Left lung (tissue), 14 donors: ENCODE measurements at places on chromosomes 16 and 17. TPM values are rescaled to one million over a fixed set of nuclear protein-coding genes. Genes with fewer than 3 reads are reported as not detected.

KRTAP4-6 gene
- polyA plus RNA-seq, result not detected

KRT20 gene
- polyA plus RNA-seq, result 0.09 TPM

CPHXL2 gene
- polyA plus RNA-seq, result 0.17 TPM

BAIAP3 gene
- 7.5 TPM for polyA plus RNA-seq

ARHGAP44 gene
- 13.1 TPM for polyA plus RNA-seq

DNA sequence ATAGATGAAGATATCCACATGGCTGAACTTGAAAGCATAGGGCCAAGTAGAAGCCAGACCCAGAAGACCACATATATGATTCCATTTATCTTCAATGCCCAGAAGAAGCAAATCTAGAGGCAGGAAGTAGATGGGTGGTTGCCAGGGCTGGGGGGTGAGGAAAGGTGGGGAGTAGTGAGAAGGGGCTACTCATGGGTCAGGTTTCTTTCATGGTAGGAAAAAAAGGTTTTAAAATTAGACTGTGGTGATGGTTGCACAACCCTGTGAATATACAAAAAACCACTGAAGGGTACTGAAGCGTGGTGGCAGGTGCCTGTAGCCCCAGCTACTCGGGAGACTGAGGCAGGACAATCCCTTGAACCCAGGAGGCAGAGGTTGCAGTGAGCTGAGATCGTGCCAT is 5.4 kb downstream of the CD2BP2 start:
- H3K4me1 ChIP-seq, result peaks cover 18% of the 10 kb centered on the region
- H3K27me3 ChIP-seq, result no peaks in the 10 kb centered on the region
- no peak overlapping the region for H3K27ac ChIP-seq
- peaks cover 51% of the 10 kb centered on the region for H3K36me3 ChIP-seq
- H3K4me3 ChIP-seq, result no peak overlapping the region

DNA sequence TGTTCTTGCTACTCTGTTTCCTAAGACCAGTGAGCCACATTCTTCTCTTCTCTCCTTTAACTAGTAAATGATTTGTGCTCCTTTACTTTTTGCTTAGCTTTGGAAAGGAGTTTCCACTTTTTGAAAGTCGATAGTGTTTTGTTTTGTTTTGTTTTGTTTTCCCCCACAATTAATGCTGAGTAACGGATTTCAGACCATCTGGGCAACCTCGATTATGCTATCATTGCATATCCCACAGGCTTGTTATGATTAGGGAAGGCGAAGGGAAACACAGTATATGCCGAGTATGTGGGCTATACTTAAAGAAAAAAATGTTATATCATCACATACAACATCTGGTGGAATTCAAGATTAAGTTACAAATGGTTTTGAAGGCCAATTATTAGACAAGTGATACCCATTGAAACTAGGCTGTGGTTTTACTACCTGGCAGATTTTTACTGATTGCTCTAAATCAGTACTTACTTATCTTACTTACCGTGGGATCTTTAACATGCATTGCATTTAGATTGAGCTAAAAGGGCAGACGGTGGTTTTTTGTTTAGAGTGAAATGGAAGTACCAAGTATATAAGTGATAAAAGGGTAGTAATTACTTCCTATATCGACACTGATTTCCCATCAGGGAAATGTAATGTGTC is 361.3 kb upstream of the SOX9 start:
- no peak for DNase-seq
- no peaks in the 10 kb centered on the region for H3K36me3 ChIP-seq
- H3K4me1 ChIP-seq, result no peaks in the 10 kb centered on the region
- no peaks in the 10 kb centered on the region for H3K27me3 ChIP-seq

- H3K27ac ChIP-seq, result no peak overlapping the region
- no peak for DNase-seq
- H3K27me3 ChIP-seq, result peaks cover 22% of the 10 kb centered on the region
- H3K36me3 ChIP-seq, result no peaks in the 10 kb centered on the region
- H3K4me3 ChIP-seq, result no peak overlapping the region
- H3K4me1 ChIP-seq, result no peaks in the 10 kb centered on the region
Measured at GRCh38 chr17:5128905-5129535, 13.2 kb downstream of the USP6 start.

- no peak overlapping the region for H3K27ac ChIP-seq
- no peaks in the 10 kb centered on the region for H3K4me1 ChIP-seq
- H3K36me3 ChIP-seq, result no peaks in the 10 kb centered on the region
- no peaks in the 10 kb centered on the region for H3K27me3 ChIP-seq
- H3K4me3 ChIP-seq, result no peak overlapping the region
Measured at GRCh38 chr16:49629851-49630250, 226.1 kb downstream of the ZNF423 start.

GRCh38 chr16:5509794-5510193 is 412.2 kb upstream of the EEF2KMT start:
- no peaks in the 10 kb centered on the region for H3K4me1 ChIP-seq
- no peaks in the 10 kb centered on the region for H3K36me3 ChIP-seq
- H3K27me3 ChIP-seq, result no peaks in the 10 kb centered on the region
- DNase-seq, result no peak

- peaks cover 36% of the 10 kb centered on the region for H3K4me1 ChIP-seq
- no peaks in the 10 kb centered on the region for H3K27me3 ChIP-seq
- peak overlapping the region; percentile 76 for H3K27ac ChIP-seq
- no peaks in the 10 kb centered on the region for H3K36me3 ChIP-seq
- H3K4me3 ChIP-seq, result no peak overlapping the region
- no peak for DNase-seq
Measured at GRCh38 chr17:30351735-30352134, 17.9 kb upstream of the TMIGD1 start.

DNA sequence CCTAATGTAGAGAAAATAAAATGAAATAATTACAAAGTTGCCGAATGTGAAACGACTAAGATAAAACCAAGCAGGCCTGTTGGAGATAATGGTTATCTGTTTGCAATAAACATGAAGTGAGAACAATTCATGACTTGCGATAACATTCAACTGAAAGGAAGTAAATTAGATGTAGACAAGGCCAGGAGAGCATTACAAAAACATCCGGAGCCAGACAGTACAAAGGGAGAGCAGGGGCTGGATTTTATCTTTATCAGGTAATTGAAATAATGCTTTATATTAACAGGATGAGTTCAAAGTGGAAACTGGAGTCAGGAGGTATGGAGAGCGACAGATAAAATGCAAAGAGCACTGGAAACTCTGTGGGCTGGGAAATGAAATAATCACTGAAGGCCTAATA is 265.6 kb upstream of the GOT2 start:
- no peak overlapping the region for H3K4me3 ChIP-seq
- H3K27me3 ChIP-seq, result no peaks in the 10 kb centered on the region
- no peak overlapping the region for H3K27ac ChIP-seq
- no peaks in the 10 kb centered on the region for H3K36me3 ChIP-seq
- H3K4me1 ChIP-seq, result no peaks in the 10 kb centered on the region
- peak; percentile 7 for DNase-seq
